Activated CD4-positive, alpha-beta T cell treated with anti-CD3 and anti-CD28 coated beads for 36 hours (primary cell): ENCODE measurements at places on chromosomes 2 and 18.
A peak's percentile ranks its signal among the peaks of the same experiment; 100 is the strongest.

DNA sequence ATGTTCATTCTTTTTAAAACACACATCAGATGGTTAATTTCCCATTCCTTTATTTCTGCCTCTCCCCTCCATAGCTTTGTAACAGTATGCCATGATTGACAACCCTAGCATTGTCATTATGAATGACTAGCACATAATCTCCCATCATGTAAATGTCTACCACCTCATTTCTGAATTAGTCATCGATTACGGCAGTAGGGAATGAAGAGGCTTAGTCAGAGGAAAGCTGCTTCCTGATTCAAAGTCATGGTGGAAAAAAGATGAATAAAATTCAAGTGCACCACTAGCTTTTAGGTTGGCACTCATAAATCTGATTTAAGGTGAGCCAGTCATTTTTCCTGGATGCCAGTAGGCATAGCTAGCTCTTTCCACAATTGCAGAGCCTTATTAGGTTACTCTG is 19.1 kb upstream of the ACMSD start:
- H3K36me3 ChIP-seq: no peaks in the 10 kb centered on the region
- DNase-seq: no peak
- H3K4me3 ChIP-seq: no peak overlapping the region
- peaks cover 16% of the 10 kb centered on the region for H3K27me3 ChIP-seq

DNA sequence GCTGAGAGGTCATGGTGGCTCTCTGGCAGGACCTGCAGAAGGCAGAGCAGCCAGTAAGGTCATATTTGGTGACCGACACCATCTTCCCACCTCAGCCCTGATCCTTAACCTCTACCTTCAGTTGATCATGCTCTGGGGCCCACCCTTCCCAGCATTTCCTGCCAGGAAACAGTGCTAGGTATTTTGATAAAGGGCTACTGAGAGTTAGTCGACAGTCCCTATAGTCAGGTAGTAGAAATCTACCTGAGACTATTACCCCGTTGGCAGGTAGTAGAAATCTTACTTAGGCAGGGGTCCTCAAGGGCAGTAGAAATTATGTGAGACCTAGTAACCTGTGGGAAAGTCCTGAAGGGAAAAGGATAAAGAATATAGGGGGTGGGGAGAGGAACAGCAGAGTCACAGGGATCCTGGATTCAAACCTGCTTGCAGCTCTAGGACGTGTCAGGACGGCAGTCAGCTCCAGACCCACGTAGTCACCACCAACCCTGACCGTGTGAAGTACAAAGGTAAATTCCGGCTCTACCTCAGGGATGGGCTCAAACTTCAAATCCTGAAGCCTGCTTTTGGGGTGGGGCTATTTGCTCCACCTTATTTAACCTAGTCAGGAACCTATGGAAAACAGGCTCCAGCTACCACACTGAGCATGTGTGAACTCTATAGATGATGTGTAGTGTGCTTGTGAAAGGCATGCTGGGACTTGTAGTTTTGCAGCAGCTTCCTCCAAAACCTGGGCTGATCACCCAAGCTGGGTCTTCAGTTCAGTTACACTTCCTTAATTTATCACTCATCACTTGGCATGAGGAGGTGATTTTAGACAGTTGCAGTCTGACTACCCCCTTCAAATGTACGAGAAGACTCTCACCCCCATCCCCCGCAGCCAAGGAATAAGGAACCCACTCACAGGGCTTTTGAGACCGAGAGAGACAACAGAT is at the start of gene DQX1:
TSS of gene DQX1 (minus strand) at position 515 of the 932 bp plus-strand sequence. CDS start at position 13, 502 bp downstream.
- H3K4me1 ChIP-seq: peaks cover 23% of the 10 kb centered on the region
- peaks cover 39% of the 10 kb centered on the region for H3K36me3 ChIP-seq
- peak; percentile 41 for DNase-seq
- peak within 1 kb of the TSS; percentile 6 for H3K27ac ChIP-seq
- peak within 1 kb of the TSS; percentile 13 for H3K4me3 ChIP-seq

- peaks cover 8% of the 10 kb centered on the region for H3K4me1 ChIP-seq
- peaks cover 47% of the 10 kb centered on the region for H3K27me3 ChIP-seq
- DNase-seq: peak; percentile 29
- no peaks in the 10 kb centered on the region for H3K36me3 ChIP-seq
- H3K27ac ChIP-seq: no peak overlapping the region
- H3K4me3 ChIP-seq: no peak overlapping the region
Observed at GRCh38 chr2:136764452-136765255, 691 bp upstream of the THSD7B start.

GRCh38 chr2:226407135-226407534 is 392.5 kb downstream of the IRS1 start:
- DNase-seq: no peak
- no peak overlapping the region for H3K4me3 ChIP-seq
- no peak overlapping the region for H3K27ac ChIP-seq
- no peaks in the 10 kb centered on the region for H3K36me3 ChIP-seq
- peaks cover 2% of the 10 kb centered on the region for H3K4me1 ChIP-seq
- H3K27me3 ChIP-seq: peaks cover 8% of the 10 kb centered on the region

DNA sequence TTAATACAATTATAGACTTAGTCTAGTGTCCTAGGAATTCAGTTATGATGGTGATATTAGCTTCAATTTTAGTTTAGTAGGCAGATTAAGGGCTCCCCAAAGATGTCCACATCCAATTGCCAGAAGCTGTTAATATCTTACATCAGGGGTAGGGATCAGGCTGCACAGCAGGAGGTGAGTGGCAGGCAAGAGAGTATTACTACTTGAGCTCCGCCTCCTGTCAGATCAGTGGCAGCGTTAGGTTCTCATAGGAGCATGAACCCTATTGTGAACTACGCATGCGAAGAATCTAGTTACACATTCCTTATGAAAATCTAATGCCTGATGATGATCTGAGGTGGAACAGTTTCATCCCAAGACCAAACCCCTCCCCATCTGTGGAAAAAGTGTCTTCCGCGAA is 54.9 kb downstream of the NYAP2 start:
- no peak overlapping the region for H3K27ac ChIP-seq
- no peak overlapping the region for H3K4me3 ChIP-seq
- no peaks in the 10 kb centered on the region for H3K4me1 ChIP-seq
- peaks cover 11% of the 10 kb centered on the region for H3K27me3 ChIP-seq
- no peaks in the 10 kb centered on the region for H3K36me3 ChIP-seq
